ENCODE measurements at places on chromosomes 4 and X.

GRCh38 chrX:134685668-134686067 is 27.4 kb upstream of the PLAC1 start:
- DNase-seq, result no peak

DNA sequence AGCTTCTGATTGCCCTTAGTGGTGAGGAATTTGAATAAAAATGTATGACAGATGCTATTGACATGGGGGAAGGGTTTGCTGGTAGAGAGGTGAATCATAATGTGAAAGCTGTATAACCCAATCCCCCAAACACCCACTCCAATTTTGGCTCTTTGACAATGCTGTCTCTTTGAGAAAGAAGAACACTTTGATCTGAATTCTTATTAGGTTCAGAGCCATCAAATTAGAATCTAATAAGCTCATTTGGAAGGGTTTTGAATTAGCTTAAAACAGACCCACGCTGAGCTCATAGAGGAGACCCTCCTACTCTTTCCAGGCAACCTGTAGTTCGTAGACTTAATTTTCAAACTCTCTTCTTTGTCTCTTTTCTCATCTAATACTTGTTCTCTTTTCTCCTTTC is 416.6 kb upstream of the ARX start:
- no peak for DNase-seq

GRCh38 chr4:71237641-71238040 is 101.2 kb upstream of the SLC4A4 start:
- no peak for DNase-seq

GRCh38 chrX:74179071-74179470 is 124.9 kb upstream of the ZCCHC13 start:
- no peak for DNase-seq

DNA sequence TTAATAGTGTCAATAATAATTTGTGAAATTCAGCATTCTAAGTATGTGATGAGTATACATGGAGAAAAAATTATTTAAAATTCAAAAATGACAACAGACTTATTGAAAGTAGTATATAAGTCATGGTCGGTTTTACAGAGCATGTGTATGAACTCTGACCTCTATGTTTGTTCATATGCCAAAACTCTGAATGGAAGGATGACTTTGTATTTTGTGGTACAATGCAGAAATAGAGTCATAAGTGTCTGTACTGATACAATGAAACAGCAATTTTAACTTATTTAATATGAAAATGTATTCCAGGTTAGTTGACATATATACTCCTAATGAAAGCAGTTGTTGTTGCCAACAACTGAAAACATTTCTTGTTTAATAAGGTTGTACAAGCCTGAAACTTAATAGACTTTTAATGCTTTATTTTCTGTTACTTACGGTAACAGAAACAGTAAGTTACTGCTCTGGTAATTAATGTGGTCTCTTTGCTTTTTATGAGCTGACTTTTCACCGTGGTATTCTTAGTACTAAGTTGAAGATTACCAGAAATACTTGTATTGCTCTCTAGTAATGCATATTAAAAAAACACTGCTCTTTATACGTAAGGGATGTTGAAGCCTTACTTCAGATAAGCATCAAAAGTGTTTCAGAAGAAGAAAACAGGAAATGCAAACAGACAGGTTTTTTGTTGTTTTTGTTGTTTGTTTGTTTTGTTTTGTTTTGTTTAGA is 1.9 kb downstream of the UBE2K start:
- DNase-seq, result no peak

DNA sequence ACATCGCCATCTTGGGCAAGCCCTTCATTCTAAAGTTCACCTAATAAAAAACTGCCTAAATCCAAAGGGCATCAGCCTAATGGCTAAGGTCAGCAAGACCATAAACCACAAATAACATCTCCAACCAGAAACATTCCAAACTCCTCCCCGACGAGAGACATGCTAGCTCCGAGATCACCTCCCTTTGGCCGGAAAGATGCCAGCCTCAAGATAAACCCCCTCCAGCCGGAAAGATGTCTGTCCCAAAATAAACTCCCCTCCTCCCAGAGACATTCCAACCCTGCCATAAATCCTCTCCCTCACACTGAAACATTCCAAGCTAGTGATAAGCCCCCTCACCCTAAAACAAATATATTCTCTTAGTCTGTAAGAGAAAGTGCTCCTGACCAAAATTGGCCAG is 13.3 kb upstream of the DYNLT3 start:
- no peak for DNase-seq

GRCh38 chr4:151781026-151781425 is 20.2 kb upstream of the GATB start:
- DNase-seq, result no peak

DNA sequence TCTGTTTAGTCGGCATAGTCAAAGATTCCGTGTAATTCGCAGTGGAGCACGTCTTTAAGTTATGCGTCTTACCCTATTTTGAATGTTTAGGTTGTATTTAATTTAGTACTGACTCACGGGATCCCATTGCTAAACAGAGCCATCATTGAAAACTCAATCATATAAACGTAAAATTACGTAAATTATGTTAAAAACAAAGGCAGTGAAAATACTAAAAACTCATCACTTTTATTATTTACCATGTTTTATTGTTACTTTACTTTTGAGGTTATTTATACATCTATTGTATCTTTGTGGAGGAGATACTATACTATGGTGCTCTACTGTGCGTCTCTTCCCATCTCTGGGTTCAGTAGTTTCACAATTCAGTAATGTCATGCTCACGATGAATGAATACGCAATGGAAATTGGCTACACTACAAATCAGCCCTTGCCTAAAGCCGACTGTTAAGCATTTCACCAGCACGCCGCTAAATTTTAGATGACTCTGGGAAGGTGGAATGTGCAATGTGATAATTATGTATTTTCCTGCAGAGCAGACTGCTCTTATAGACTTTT is 944 bp downstream of the FUNDC2 start:
- DNase-seq, result no peak

GRCh38 chr4:3160438-3160837 is 86.0 kb downstream of the HTT start:
- no peak for DNase-seq

DNA sequence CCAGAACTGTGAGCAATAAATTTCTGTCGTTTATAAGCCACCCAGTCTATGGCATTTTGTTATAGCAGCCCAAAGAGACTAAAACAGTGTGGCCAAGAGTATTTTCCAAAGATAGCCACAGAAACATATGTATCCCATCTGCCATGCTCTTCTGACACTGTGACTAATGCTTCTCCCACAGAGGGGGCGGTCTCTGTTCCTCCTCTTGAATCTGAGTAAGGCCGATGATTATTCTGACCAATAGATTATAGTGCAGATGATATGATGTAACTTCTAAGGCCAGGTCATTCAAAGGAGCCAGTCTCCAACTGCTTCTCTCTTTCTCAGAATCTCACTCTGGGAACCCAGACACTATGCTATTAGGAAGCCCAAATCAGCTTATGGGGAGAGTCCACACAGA is 570.7 kb downstream of the BCOR start:
- DNase-seq, result no peak

- DNase-seq, result no peak
Observed at GRCh38 chr4:7430965-7431695, 3.6 kb downstream of the PSAPL1 start.

DNA sequence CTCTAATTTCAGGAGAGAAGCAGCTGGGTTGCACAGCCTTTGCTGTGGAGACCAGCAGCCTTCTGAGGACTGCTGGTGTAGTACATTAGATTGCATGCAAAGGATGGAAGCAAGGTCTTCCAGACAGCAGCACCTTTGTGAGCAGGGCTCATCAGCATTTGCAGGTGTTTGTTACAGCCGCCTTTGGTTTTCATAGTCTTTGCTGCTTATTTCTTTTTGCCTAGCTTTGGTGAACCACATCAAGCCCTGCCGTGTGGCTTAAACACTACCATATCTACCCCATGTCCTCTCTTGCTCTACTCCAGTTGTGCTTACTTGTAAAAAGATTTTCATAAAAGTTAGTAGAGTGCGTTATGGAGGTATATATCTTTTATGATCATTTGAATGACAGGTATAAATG is 57.5 kb downstream of the MTM1 start:
- no peak for DNase-seq

- no peak for DNase-seq
Observed at GRCh38 chrX:74467656-74468055, 46.4 kb downstream of the SLC16A2 start.

DNA sequence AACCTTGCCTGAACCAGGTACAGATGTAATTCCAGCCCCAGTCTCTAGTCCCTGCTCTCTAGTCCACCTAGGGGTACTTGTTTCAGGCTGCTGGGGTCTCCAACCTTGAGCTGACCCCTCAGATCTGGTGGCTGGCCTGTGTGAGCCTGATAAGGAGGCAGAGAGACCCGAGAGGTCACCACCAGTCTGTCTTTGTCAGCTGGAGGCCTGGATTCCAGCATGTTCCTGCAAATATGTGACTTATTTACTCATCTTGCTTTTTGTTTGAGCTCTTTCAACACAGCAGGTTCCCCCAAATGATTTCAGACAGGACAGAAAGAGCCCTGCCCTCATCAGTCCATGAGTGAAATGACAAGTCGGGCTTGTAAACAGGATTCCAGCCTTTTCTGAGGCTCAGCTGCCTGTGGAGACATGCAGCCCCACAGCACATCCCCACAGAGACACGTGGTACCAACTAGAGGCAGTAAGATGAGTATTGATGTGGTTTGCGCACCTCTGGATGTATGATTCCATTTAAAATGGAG is 37.5 kb upstream of the STK26 start:
- DNase-seq, result no peak

DNA sequence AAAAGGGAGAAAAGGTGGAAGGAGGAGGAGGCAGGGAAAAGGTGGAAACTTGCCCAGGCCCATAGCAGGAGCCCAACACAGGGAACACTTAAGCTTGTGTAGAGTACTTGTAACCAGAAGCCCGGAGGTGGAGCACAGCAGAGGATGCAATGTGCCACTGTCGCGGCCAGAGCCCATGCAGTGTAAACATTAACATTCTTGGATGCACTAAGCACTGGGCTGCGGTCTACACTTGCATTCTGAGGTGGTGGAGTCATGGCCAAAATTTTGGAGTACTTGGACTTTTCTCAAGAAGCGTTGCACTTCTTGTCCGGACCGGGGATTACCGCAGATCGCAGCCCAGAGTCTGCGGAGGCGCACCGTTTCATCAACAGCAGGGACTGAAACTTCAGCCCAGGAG is 4.5 kb upstream of the RHOXF1 start:
- DNase-seq, result no peak
